ENCODE measurements at places on chromosomes 6 and 20.

GRCh38 chr6:74134327-74134726 lies 438.3 kb downstream of the CD109 start:
- DNase-seq = no peak

DNA sequence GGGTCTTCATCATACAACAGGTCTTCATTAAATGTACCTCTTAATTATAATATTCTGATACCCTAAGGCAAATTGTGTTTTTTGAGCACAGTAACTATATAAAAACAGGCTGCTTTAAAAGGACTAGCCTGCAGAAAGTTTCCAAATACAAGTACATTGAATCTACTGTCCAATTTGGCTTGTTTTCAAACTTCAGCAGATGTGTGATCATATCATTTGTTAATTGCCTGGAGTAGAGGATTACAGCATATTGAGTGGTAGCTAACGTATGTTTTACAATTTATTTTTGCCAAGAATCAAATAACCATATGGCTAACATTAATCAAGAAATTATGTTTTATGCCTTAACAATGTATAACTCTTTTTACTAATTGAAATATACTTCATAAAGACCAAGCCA lies 12.6 kb downstream of the TINAG start:
- DNase-seq = no peak

DNA sequence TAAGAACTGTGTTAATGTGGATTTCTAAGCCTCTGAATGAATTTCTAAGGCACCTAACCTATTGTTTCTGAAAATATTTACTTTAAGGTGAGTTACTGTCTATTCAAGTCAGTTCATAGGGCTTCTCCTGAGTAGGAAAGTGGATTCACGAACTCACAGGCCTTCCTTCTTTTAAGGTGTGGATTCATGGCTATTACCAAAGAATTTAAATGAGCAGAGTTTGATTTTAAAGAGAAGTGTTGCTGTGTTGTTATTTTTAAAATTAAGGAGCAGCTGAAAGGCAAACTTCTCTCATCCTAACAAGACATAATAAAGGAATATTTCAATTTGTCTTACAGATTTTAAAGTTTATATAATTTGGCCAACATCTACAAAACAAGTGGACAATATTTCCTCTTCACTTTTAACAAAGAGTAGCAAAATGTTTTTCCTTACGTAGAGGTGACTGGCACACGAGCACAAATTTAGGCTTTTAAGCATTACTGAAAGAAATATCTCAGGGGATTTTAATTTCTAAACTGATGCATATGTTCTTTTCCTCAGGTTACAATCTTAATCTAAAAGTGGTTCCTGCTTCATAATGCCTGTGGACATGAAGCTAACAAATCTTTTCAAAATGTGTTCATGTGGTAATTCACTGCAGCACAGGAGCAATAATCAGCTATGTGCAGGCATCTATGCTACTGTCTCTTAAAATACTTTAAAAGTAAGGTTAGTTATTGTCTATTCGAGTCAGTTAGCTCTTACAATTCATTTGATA lies 602 bp upstream of the TSPYL4 start:
- DNase-seq = no peak

DNA sequence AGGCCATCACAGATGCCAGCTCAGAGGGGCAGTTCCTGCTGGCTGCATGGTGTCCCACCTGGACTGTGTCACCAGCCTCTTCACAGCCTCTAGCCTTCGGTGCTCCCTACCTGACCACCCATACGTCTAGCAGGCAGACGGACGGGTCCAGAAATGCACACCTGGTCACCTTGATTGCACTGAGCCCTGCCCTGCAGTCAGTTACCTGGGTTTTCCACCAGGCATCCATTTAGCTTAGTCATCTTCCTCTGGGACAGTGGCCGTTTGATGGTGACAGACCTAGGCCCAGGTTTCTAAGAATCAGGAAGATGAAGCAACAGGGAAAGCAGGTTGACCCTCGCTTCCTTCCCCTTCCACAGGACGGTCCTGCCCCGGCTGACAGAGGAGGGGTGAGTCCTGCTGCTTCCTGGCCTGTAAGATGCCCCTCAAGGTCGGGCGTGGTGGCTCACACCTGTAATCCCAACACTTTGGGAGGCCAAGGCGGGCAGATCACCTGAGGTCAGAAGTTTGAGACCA lies 9.8 kb upstream of the BPI start:
- no peak for DNase-seq

GRCh38 chr20:46990017-46990595 lies 95.5 kb downstream of the EYA2 start:
- DNase-seq = no peak

Measured in activated naive CD8-positive, alpha-beta T cell treated with anti-CD3 and anti-CD28 coated beads, Interleukin-2, amount 50 U/mL, for 24 hours (primary cell).